Pulmonary artery endothelial cell (primary cell): ENCODE measurements at places on chromosomes 4 and X. TPM values are rescaled to one million over a fixed set of nuclear protein-coding genes. Genes with fewer than 3 reads are reported as not detected.

DNA sequence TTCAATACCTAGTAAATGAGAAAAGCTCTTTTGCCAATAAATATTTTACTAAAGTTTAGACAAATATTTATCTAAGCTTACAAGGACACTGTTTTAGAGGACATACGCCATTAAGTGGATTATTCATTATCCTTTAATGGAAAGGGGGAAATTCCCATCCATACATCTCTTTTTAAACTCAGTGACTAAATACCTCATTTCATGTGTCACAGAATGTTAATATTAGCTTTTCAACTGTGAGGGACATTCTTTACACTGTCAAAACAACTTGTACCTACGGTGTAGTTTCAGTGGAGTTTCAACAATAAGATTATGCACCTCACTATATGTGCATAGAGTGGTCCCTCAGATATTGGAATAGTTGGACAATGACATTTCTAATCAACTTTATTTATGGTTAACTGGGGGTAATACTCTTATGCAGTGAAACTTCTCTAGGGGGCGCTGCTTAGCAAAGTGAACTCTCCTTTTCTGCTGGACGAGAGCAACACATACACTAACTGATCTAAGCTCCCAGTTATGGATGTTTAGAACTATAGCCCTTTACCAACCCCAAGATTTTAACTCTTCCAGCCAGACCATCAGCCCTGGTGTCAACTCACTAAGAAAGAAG lies 9.7 kb downstream of the HS6ST2 start:
- no peak for DNase-seq

DNA sequence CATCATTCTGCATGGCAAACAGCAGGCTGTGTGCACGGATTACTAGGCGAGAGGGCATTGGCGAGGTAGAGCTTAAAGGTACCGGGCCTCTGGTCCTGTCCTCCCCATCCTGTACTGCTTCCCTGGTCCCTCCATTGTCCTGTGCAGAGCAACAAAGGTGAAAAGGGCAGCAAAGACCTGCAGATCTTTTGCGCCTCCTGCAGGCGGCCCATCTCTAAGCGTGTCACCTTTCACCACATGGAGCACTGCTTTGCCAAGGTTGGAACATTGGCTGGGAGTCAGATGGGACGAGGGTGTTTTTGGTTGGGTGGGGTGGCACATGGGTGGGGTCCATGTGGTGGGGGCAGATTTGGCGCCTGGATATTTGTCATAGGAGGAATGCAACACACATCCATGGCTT lies 64.7 kb upstream of the UXT start:
- DNase-seq = no peak

- no peak for DNase-seq
These were observed 528 bp downstream of the FMR1 start for GRCh38 chrX:147912093-147912801.

DNA sequence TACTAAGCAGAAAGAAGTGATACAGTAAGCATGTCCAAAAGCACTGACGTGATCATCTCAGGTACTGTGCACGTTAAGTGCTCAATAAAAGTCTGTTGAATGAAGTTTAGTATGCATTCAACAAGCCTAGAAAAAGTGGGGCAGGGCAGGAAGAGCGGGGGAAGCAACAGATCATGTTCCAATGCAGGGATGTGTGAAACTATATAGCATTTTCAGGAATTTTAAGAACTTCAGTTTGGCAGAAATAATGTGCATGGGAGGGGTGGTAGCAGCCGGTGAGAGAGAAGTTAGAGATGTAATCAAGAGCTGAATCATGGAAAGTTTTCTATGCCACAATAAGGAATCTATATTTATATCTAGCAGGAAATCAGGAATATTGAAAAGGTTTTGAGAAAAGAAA lies 19.2 kb upstream of the CCNA2 start:
- DNase-seq = no peak

Gene TRAM1L1
- 0.11 and 0.26 TPM in 2 replicates for total RNA-seq

DNA sequence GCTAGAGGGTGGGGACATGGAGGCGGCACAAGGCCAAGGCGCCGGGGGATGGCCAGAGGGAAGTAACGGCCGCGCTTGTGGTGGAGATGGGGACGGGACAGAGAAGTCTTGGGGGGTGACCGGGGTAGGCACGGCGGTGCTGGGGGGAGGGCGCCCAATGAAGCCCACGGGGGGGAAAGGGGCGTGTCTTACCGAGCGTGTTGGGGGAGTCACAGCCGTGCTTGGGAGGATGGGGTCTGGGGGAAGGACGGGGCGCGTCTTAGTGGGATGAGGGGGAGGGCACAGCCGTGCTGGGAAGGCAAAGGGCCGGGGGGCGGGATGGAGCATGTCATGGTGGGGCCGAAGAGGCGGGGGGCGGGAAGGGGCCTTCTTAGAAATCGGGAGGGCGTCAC lies 952 bp downstream of the ARSD start:
- peak; percentile 39 for DNase-seq

Gene GUCY1B1
- 0.20 TPM in 1 of 2 replicates, not detected in the other for total RNA-seq

Gene FHDC1
- under 0.01 and 0.04 TPM in 2 replicates for total RNA-seq

DNA sequence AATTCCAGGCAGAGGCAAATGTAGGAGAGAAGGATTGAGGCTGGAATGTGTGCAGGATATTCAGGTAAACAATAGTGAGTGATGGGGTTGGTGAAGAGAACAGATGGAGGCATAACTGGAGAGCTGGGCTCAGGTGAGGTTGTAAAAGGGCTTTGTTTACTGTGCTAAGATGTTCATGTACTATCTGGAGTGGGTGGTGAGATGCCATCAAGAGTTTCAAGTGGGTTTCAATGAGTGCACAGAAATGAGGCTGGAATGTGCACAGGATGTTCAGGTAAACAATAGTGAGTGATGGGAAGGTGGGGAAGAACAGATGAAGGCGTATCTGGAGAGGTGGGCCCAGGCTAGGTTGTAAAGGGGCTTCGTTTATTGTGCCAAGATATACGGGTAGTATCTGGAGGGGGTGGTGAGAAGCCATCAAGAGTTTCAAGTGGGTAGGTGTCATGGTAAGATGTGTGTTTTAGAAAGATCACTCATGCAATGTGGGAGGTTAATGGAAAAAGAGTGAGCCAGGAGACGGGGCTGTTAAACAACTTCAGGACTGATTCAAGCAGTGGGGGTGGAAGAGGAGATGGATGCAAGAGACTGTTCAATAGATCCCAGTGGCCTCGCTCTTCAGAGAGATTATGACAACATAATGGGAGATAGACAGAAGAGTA lies 25.4 kb upstream of the NMU start:
- DNase-seq = no peak

DNA sequence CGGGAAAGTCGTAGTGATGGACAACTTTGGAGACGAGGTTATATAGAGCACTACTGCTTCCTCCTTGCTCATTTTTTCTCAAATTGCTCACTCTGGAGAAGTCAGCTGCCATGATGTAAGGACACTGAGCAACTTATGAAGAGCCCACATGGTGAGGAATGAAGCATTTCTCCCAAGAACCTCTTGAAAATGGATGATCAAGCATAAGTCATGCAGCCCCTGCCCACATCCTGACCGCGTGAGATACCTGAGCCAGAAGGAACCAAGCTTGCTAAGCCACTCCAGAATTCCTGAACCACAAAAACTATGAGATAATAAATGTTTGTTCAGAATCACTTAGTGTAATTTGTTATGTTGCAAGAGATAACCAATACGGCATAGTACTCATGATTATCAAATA lies 42.8 kb downstream of the PDE5A start:
- DNase-seq = no peak

DNA sequence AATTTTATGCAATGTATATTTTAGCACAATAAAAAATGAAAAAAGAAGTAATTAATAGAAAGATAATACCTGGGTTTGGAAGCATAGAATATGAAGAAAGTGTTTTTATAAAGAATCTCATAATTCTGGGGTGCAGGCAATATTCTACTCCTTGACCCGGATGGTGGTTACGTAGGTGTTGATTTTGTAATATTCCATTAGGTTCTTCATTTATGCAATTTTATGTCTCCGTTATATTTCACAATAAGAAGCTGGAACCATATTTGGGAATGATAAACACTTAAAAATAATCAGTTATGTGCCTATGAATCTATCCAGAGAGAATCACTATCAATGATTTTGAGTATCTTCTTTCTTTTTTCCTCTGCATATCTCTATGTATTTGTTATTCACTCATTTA lies 38.5 kb downstream of the CHRNA9 start:
- DNase-seq = no peak

DNA sequence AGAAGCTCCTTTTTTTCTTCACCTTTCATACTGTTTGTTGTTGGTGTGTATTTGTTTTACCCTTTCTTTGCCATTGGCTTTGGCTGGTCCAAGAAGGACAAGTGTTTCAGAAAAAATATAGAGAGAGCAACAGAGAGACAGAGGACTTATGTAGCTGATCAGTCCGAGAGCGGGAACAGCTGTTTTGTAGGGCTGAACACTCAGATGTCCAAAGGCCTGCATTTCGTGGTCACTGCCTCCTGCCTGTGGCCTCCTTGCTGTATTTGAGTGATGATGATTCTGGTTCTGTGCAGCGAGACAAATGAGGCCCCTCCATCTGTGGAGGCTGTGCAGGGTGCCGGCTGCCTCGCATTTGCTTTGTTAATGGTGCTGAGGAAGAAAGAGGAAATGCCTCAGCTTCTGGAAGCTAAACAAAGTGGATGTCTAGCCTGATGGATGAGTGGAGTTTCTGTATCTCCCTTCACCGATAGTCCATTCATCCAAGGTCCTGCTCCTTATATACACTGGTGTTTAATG lies 19.8 kb upstream of the STOX2 start:
- no peak for DNase-seq

DNA sequence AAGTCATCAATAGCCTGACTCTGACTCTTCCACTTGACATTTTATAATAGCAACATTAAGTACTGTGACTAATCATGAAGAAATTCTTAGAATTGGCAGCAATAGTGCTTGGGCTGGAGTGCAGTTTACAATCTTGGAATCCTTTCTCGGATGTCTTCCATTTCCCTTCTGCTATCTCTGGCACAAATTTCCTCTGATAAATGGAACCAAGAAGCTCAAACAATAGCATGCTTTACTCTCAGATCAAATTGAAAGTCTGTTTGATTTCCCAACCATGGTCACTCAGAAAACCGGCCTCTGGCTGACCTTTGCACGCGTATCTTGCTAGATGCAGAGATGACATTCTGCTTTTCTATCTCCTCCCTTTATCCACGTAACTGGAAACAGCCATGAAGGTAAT lies 99.0 kb upstream of the SPANXC start:
- DNase-seq = peak; percentile 80

Gene CXCL10
- 0.28 and 0.33 TPM in 2 replicates for total RNA-seq

DNA sequence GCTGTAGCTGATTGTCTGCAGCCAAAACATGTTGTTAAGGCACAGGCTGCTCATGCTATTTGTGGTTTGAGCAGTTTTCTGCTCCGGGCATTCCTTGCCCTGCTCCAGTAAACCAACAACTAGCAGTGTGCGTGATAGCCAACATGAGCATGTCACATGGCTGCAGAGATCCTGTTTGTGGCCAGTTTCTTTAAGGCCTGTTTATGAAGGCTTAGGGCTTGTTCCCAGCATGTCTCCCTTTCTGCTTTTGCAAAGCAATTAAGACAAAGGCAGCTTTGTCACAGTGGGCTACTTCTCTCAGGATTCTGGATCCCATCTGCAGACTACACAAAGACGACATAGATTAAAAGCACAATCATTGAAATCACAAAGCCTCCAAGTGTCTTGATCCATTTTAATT lies 160.5 kb downstream of the ZNF518B start:
- no peak for DNase-seq

DNA sequence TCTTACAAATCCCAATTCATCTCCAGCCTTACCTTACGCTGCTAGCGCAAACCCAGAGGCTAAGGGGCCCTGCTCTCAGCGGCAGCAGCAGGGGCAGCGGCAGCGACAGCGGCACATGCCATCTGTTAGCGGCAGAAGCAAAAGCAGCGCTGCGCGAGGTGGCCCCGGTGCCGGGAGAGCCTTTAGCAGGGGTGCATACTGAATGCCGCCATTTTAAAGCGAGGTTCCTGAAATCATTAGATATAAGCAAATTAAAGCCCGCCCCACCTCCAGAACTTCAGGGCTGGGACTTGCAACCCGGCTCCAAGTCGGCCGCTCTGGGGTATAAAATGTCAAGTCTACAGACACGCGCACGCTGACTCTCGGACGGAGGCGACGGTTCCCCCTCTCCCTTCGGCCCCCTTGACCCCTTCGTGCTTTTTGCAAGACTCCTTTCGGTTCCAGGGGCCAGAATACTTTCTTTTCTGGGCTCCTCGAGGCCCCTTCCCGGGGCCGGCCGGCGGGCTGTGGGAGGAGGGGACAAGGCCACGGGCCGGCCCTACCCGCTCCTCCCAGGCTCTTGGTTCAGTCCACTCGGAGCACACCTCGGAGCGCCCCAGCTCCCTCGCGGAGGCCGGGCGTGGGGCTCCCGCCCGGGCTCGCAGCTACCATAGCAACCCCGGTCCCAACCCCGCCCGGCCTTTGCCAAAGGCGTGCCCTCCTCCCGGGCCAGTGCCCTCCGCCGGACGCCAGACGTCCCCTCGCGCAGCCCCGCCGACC lies at the start of gene MBNL3:
TSS of gene MBNL3 (minus strand) at position 220 of the 759 bp plus-strand sequence. CDS start 49,427 bp downstream, outside the sequence.
- no peak for DNase-seq

Gene CXorf65
- not detected in 2 replicates for total RNA-seq

DNA sequence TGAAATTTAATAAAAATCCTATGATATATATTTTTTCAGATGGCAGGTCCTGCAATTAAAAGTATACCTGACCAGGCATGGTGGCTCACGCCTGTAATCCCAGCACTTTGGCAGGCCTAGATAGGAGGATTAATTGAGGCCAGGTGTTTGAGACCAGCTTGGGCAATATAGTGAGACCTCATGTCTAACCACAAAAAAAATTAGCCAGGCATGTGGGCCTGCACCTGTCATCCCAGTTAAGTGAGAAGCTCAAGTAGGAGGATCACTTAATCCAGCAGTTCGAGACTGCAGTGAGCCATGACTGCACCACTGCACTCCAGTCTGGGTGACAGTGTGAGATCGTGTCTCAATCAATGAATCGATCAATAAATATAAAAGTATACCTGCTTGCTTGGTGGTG lies 2.5 kb downstream of the OCIAD2 start:
- DNase-seq = no peak

DNA sequence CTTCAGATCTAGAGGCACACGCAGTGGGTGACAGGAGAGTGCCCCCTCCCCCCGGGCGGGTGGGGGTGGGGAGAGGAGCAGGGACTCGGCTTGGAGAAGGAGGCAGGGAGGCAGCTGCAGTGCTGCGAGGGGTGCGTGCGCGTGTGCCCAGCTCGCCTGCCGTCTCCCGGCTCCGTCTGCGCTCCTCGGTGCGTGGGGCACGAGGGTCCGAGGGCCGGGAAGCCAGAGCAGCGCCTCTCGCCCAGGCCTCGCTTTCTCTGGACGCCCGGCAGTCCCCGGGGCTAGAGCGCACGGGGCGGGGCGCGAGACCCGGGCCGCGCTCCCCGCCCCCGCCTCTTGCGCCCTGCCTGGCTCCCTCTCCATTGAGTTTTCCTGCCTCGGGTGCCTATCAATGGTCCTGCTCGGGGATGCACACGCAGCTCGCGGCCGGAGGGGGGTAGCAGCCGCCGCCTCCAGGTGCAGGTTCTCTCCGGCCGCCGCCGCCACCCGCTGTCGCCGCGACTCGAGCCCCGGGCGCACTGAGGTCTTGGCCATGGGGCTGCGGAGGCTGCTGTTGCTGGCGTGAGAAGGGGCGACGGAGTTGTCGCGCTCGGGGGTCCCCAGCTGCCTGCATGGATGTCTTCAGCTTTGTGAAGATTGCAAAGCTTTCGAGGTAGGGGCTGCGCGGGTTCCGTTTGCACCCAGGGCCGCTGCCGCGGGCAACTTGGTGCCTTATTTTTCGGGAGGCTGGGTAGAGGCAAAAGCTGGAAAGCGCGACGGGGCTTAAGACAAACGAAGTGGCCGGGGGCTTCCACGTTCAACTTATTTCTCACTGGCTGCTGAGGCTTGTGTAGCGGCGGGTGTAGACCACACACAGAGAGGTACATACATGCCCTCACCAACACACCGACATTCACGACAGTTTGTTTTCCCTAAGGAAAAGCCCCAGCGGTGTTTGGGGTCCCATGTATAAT lies at the start of gene FRMPD4:
TSS of gene FRMPD4 (plus strand) at position 113 of the 953 bp plus-strand sequence. CDS start at position 612, 499 bp downstream.
- no peak for DNase-seq

- no peak for DNase-seq
These were observed 113.4 kb downstream of the DRD5 start for GRCh38 chr4:9894644-9895332.
